ENCODE measurements at places on chromosomes 5 and 9.

GRCh38 chr5:40828690-40829661 is 6.0 kb downstream of the RPL37 start:
- no peak for DNase-seq

DNA sequence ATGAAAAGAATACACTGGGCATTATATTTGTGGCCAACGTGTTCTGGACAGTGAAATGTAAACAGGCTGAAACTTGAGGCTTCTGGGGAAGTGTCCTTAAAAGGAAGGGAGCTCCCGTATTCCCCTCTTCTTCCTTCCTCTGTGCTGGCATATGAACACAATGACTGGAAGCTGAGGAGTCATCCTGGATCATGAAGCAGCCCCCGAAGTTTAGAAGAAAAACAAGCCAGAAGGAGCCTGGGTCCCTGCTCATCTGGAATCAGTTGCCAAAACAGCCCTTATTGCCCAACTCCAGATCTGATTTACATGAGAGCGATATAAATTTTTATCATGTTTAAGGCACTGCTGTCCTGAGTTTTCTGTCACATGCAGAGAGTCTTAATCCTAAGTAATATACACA is 65.4 kb upstream of the SLC1A1 start:
- DNase-seq = no peak

DNA sequence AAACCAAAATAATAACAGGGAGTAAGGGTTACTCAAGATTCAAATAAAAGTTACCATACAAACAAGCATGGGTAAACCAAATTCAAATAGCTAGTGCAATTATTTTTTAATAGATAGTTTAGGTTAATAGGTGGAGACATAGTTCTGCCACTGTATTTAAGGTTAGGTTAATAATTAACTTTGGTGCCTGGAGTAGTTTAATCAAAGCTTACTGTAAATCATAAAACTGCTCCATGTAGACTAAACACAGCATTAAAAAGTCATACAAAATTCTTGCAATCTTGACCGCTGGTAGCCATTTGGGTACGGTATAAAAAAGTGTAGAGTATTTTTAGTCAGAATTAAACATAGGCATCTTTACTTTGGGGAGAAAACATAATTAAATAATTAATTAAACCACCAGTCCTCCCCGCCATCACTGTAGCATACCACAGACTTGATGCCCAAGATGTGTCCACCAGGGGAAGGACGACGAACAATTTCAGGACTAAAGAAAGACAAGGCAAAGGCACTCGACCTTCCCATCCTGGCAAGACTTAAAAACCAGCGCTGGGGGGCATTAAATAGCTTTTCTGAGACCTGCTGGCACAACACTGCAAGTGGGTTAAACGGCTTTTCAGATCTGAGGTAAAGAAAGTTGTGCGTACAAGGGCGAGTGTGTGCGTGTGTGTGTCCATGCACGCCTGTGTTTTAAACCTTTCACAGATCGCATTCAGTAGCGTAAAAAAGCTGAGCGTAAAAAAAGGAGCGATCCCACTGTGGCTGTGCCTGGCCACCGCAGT is 2.9 kb downstream of the SEMA6A start:
- no peak for DNase-seq

GRCh38 chr5:1199649-1200494 is 1.5 kb upstream of the SLC6A19 start:
- DNase-seq = no peak

DNA sequence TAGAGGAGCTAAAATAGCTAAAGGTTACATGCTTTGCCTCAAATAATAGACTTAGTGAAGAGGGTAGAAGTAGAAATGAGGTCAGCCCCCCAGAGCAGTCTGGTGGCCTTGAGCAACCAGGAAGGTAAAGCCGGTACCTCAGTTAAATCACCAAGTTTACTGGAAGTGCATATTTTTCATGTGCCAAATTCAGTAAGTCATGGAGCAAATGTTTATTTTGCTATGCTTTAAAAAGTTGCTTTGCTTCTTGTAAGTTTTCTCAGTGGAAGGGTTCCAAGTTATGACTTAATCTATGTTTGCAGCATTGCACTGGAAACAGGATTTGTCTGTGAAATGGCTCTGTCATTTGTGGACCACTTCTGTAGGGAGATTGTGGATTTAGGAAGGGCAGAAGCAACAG is 256.7 kb downstream of the ARRDC3 start:
- no peak for DNase-seq

- DNase-seq = no peak
Observed at GRCh38 chr5:146516151-146516475, at the start of gene GPR151. Gene GPR151, minus strand, starts transcription at chr5:146516190. Its CDS starts 77 bp downstream, at chr5:146516113.

GRCh38 chr5:179758955-179759354 is 26.3 kb downstream of the MAML1 start:
- no peak for DNase-seq

GRCh38 chr9:94922691-94923107 is 196.2 kb downstream of the AOPEP start:
- no peak for DNase-seq

GRCh38 chr5:179819296-179820126 is 1.2 kb upstream of the SQSTM1 start:
- no peak for DNase-seq

- no peak for DNase-seq
Observed at GRCh38 chr9:89749500-89750116, 144.8 kb downstream of the GADD45G start.

DNA sequence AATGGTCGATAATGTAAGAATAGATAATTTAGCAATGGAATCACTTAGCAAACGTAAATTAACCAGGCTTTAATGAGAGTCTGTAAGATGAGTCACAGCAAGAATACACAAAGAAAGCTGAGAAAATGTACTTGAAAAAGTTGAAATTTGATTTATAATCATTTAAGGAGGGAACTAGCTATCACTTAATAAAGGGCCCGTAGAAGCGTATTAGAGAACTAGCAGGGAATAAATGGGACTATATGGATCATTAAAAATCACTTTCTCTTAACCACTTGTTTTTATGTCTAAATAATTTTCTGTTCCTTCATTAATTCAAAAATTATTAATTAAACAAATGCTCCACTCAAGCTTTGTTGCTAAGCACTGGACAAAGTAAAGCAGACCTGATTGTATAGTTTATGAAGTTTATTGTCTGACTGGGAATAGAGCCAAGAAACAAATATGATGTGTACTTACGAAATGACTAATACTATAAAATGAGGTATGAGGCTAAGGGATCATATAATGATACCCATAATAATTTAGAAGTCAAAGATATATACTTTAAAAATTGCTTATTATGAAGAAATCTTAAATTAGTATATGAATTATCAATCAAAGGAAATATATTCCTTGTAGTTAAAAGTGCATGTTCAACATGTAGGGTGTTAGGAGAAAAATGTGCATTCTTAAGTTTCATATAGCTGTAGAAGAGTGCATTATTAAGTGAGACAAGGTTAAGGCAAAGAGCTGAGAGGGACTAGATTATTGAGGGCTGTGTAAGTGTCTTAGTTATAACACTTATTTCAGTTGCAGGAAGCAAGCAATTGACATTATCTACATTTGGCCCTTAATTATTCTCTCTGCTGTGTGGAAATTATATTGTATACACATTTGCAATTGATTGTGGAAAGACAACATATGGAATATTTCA is 196.8 kb downstream of the PRDM9 start:
- no peak for DNase-seq

DNA sequence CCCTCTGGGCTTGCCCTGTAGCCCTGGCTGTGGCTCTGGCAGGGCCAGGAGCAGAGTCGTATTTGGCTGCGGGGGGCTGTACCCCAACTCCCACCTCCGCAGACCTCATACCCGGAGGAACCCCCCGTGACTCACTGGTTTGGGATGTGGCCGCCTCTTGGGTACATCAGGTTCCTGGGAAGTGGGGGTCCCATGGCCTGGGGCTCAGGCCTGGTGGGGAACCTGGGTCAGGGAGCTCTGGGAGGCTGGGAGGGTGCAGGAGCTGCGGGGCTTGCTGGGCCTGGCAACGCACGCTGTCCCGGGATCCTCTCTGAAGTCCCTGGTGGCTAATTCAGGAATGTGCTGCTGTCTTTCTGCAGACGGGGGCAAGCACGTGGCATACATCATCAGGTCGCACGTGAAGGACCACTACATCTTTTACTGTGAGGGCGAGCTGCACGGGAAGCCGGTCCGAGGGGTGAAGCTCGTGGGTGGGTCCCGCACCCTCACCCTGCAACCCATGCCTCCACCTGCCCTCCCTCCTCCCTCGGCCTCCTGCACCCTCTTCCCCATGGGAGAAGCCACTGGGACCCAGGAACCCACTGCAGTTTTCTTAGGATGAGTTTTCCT is 2.4 kb downstream of the LCN1 start:
- DNase-seq = no peak

- no peak for DNase-seq
Observed at GRCh38 chr5:169870211-169870610, 110.1 kb downstream of the INSYN2B start.

- no peak for DNase-seq
Observed at GRCh38 chr9:75170898-75171360, 82.6 kb downstream of the OSTF1 start.

DNA sequence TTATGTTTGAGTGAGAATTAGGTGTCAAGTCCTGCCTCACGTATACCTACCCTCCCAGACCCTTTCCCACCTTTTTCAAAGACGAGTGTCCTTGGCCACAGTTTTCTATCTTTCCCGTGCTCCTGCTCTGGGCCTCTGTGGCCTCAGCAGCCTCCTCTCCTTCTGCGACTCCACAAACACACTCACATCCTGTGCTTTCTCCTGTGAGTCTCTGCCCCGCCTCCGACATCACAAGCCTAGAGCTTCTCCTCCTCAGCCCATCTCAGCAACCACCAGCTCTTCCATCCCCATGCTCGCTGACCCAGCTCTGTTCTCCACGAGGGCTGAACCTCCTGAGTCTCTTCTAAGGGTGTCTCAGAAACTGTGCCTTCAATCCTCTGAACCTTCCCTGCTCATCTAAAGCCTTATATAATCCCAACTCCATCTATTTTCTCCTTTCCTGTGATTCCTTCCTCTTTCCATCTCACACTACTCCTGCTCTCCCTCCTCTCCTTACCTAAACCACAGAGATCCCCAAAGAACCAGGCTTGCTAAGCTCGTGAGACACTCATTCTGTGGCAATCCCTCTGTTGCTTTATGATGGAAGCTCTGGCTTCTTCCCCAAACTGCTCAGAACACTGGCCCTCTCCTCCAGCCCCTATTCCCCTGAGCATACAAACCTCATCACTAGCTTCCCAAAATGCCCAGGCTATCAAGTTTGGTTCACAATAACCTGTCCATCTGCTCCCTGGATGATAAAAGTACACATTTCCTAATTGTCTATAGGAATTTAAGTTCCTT is 55.2 kb downstream of the RASEF start:
- DNase-seq = no peak

GRCh38 chr9:72459308-72459707 is 62.1 kb upstream of the TMC1 start:
- no peak for DNase-seq

DNA sequence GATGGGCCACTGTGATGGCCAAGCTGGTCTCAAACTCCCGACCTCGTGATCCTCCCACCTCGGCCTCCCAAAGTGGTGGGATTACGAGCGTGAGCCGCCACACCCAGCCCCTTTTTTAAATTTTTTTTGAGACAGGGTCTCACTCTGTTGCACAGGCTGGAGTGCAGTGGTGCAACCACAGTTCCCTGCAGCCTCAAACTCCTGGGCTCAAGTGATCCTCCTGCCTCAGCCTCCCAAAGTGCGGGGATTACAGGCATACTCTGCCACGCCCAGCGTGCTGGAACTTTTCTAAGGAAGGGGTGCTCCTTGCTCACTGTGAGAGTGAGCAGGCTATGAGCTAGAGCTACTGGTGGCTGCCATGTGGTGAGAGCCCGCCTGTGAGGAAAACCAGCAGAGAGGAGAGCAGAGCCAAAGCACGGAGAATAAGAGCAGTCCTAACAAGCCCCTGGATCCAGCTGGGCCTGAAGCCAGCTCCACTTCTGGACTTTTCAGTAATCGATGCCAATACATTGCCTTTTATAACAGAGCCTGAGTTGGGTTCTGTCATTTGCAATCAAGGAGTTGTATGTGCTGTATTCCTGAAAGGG is 75.5 kb upstream of the UNC5A start:
- DNase-seq = no peak

DNA sequence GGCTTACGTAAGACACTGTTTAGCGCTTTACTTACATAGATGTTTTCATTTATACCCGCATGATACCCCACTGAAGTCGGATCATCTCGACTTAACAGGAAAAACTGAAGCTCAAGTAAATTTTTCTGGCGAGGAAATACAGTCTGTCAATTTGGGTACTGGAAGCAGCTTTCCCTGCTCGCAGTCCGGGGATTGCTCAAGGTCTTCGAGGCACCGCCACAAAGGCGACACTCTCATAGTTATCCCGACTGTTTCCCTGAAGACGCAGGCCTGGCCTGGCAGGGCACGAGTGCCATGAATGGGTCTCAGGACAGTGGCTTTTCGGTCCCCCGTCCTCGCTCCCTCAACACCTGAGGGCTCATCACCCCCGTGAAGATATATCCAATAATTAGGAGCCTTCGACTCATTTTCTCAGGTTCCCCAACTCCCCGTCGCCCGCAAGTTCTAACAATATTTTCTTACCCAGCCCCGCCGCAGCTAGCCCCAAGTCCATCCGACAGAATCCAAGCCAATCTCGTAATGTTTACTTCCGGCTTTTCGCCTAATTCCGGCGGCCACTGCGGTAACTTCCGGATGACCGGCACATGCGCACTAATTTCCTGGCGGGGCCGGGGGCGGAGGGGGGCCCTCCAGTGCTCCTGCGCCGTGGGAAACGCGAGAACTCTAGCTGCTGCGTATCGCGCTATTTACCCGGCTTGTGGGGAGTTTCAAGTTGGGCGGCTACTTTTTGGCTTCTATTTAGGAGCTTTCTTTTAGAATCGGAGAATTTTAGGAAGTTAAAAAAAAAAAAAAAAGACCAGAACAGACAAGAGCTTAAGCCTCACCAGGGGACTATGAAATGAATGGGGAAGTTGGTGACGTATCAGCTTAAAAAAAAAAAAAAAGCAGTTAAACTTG is at the start of gene SLU7:
SLU7 (minus strand) TSS at position 521 of the 897 bp plus-strand sequence. CDS start 3,787 bp downstream, outside the sequence.
- DNase-seq = peak; percentile 88

GRCh38 chr5:169650701-169651331 is 13.7 kb downstream of the DOCK2 start:
- DNase-seq = no peak

- DNase-seq = no peak
Observed at GRCh38 chr9:78311886-78312524, 15.1 kb downstream of the PSAT1 start.

DNA sequence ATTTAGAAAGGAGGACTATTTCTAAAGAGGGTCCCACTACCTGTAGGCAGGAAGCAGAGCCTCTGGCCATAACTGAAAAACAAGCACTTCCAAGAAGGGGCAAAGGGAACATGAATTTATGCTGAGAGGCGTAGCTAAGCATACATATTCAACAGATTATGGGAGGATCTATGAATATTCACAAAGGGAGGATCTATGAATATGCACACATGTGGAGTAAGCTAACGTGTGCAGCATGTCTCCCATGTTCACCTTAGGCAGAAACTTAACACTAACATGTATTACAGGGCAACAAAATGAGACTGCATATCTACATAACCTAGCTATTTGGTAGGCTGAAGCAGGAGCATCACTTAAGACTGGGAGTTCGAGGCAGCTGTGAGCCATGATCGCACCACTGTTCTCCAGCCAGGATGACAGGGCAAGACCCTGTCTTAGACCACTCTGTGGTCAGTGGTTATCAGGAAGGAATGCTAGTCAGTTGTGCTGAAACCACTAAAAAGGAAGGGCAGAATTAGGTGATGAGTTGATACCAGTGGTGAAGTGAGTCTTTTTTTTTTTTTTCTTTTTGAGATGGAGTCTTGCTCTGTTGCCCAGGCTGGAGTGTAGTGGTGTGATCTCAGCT is 20.8 kb downstream of the FXN start:
- DNase-seq = no peak

- peak; percentile 79 for DNase-seq
Observed at GRCh38 chr5:36507332-36507952, 99.0 kb upstream of the SLC1A3 start.
